ENCODE measurements at places on chromosomes 16 and 17.

- no peak for DNase-seq
These were observed 36.5 kb downstream of the NCOR1 start for GRCh38 chr17:16178836-16179235.

DNA sequence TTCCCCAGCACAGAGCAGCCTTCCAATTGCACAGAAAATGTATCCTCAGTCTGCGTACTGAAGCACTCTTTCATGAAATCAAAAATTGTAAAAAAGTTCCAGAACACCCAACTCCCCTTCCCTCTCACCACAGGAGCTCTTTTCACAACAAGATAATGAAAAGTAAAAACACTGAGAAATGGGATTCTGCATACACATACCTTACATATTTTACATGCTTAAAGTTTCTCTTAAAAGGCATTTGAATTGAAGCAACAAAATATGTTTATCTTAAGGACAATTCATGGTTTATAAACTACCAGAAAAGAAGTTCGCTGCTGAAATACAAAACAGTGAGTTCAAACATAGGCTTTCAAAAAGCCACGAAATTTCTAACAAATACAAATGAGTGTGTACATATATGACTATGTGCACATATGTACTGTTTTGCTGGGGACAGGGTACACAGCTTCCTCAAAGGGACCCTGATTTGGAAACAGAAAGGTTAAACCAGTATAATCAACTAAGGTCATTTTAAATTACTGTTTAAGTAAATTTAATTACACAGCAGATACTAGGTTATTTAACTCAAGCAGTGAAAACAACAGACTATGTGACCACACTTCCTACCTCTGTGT lies 33.8 kb downstream of the COG1 start:
- no peak for DNase-seq

GRCh38 chr17:50111673-50112655 lies 16.8 kb downstream of the PDK2 start:
- peak; percentile 49 for DNase-seq

DNA sequence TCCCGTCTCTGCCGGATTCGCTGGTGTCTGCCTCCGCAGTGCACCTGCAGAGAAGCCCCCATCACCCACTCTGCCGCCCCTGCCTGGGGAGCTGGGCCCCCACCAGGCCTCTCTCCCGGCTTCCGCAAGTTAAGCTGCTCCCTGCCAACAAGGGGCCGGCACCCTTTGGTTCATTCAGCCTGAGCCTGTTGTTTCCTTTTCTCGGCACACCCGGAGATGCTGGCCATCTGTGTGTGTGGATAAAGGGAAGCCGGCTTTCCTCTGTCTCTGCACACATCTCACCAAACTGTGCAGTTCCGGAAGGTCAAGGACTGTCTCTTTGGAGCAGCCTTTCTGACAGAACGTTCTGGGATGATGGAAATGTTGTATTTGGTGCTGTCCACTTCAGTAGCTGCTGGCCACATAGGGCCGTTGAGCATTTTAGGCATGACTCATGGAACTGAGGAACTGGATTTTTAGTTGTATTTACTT lies 6.8 kb downstream of the MAPK8IP3 start:
- no peak for DNase-seq

DNA sequence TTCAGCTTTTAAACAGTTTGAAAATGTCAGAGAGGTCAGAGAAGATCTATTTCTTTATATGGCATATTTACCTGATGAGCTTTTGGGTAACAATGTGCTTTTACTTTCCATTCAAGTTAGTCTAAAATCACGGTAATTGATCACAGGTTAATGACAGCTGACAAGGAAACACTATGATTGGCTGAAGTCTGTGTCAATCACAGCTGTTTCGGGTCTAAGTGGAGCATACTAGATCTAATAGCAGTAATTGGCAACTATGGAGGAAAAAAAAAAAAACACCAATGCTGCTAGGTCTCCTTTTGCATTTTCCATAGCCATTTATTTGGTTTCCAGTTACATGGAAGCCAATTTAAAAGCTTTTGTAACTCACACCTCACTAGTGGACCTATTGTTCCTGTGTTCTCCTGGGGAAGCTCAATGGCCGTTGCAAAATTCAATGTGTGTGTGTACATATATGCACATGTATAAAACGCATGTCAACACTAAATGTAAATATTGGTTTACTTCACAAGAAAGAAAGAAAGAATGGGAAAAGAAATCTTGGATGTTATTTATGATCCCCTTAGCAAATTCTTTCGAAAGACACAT lies 568.3 kb upstream of the ZFHX3 start:
- DNase-seq, result no peak

DNA sequence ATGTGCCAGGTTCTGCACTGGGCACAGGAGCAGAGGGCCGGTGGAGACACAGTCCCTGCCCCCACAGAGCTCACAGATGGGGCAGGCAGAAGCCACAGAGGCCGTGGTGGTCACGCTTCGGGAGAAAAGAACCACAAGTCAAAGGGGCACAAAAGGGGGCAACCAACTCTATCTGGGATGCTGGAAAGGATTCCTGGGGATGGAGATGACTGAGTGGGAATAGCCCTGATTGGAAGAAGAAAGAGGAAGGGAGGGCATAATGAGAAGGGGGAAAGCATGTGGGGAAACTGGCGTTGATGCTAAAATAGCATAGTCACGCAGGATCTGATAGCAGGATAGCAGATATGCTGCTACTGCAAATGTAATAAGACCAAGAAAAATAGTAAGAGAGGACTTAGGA lies 69.7 kb downstream of the VAT1L start:
- DNase-seq, result no peak

- peak; percentile 88 for DNase-seq
These were observed 8.6 kb upstream of the MC1R start for GRCh38 chr16:89909777-89910716.

DNA sequence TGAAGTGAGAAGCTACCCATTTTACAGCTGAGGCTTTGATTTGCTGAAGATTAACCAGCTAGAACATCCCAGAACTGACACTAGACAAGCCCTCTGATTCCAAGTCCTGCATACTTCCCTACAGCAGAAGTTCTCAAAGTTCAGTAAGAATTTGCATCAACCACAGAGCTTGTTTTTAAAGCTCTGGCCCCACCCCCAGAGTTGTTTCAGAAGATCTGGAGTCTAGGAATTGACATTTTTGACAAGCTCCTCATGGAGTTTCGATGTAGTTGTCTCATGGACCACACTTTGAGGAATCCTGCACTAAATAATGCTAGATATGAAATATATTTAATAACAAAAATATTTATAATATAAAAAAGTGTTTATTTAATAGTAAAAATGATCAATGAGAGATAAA lies 120.3 kb upstream of the ADAMTS18 start:
- no peak for DNase-seq

GRCh38 chr17:21282231-21282630 lies 2.3 kb upstream of the MAP2K3 start:
- DNase-seq, result no peak

Data from H9 (cell line).